NCI-H2171 (cell line): ENCODE measurements at places on chromosomes 16 and 17.

DNA sequence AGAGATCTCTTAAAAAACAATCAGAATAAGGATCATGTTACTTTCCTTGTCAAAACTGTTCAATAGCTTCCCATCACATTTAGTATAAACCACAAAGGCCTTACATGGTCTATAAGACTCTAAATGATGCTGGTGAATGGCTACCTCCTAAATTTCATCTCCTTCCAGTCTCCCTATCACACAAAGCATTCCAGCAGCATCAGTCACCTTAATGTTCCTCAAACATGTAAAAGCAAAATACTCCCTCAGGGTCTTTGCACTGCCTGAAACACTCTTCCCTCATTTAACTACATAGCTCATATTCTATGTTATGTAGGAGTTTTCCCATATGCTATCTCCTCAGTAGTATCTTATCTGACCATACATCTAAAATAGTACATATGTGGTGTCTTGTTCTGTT is 53.5 kb upstream of the INTS2 start:
- no peak for DNase-seq

GRCh38 chr16:12375046-12375740 is 398.7 kb downstream of the SNX29 start:
- DNase-seq = no peak

GRCh38 chr17:75390982-75391381 is 14.5 kb downstream of the GRB2 start:
- DNase-seq = no peak

DNA sequence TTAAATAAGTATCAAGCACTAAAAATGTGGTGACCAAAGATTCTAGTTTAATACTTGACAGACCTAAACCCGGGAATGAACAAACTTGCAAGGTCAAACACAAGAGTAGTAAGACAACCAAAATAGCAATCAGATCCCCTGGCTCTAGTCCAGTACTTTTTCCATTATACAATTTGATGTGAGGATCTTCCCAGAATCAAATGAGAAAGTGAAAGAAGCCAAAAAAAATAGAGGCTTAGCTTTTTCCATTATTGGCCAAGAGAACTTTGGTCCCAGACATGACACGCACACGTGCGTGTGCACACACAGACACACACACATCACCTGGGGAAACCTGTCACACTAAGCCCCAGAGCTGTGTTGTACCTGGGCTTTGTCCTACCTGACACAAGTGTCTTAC is 300.6 kb upstream of the CDH5 start:
- DNase-seq = no peak

DNA sequence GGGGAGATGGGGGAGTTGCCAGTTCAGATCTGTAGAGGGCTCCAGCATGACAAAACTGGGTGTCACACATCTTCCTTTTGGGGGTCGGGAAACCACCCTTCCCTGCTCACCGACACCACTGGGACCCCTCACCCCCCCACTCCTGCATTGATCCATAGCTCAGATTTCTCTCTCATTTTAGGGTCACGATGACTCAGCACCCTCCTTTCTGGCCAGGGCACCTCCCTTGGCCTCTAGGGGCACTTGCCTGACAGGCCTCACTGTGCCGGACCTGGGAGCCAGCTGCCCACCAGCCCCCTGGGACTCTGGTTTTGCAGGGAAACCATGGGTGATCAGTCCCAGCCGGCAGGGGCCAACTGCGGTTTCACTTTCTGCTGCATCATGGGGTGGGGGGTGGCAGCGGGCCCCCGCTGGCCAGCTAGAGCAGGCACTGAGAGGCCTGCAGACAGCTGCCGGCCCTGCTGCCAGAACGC is 239.4 kb downstream of the MRTFB start:
- no peak for DNase-seq

GRCh38 chr17:50266384-50267073 is 7.7 kb upstream of the TMEM92 start:
- no peak for DNase-seq

- no peak for DNase-seq
Measured at GRCh38 chr17:45261577-45262515, at the start of gene SPATA32. TSS of gene SPATA32 (minus strand) at chr17:45262094. CDS start at chr17:45262016, 78 bp downstream.

DNA sequence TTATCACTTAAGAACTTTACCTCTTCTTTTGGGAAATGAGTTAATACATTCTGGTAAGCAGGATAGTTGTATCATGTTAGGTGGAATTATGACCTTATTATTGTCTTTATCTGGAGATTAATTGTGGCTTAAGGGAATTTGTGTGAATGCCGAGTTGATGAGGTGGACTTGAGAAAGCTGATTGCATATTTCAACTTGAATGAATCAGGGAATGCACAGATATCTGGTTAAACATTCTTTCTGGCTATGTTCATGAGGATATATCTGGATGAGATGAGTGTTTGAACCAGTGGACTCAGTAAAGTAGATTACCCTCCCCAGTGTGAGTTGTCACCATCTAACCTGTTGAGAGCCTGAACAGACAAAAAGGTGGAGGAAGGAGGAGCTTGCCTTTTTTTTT is 326.1 kb upstream of the GOT2 start:
- DNase-seq = no peak

- no peak for DNase-seq
Measured at GRCh38 chr16:81486540-81487061, 42.0 kb downstream of the CMIP start.

DNA sequence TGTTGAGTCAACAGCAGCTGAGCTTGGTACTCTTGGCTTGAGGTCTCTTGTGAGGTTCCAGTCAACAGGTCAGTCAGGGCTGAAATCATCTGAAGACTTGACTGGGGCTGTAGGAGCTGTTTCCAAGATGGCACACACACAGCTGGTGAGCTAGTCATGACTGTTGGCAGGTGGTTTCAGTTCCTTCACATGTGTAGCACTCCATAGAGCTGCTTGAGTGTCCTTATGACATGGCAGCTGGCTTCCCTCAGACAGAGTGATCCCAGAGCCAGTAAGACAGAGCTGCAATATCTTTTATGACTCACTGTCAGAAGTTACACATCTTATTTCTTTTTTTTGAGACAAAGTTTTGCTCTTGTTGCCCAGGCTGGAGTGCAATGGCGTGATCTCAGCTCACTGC is 19.5 kb upstream of the GAS7 start:
- DNase-seq = no peak

GRCh38 chr17:77893144-77894044 is 65.1 kb upstream of the TNRC6C start:
- no peak for DNase-seq

DNA sequence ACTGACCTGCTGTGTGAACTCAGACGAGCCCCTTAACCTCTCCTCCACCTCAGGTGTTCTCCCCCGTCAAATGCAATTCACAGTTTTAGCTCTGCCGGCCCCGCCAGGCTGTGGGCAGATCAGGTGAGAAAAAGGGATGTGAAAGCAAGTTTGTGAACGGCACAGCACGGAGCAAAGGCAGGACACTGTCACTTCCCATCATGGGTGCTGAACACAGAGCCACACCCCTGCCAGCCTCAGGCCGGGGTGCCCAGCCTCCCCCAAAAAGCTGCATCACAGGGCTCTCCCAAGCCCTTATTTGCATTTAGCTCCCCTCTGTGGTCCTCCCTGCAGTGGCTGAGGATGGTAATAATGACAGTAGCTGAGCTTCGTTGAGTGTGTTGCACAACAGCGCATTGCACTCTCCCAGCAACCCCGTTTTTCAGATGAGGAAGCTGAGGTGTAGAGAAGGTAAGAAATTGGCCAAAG is 88.8 kb upstream of the TNRC6C start:
- no peak for DNase-seq

DNA sequence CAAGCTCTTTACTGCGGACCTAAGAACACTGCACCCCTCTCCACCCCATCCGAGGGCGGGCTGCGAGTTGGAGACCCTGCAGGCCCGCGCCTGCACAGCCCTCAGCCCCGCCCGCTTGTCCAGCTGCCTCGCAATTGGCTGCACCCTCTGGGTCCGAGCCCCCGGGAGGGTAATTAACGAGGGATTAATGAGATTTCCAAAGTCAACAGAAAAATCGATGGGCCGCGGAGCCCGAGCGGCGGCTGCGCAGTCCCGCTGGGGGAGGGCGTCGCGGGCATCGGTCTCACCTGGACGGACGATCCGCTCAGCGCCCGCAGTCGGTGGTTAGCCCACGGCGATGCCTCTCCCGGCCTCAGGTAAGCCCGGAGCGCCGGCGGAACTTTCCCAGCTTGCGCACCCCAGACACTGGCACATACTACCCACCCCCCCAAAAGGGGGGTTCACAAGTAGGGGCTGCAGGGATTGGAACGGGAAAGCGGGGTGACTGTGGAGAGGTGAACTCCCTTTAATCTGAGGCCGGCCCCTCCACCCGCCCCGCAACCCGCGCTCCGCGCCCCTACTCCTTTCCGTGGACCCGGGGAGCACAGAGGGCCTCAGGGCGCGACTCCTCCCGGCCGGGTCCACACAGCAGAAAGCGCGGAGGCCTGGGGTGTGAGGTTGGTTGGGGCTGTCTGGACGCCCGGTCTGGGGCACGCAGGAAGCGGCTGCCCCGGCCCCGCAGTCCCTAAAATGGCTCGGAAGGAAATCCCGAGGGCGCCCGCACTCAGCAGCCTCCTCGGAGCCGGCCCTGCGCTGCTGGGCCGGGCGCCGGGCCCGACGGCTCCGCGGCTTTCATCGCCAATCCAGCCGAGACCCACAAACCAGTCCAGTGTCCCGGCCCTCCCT is at the start of gene OTOP3:
Gene OTOP3 (plus strand): TSS at position 314 of the 885 bp plus-strand sequence. CDS start 24 bp downstream, at position 338.
- no peak for DNase-seq

DNA sequence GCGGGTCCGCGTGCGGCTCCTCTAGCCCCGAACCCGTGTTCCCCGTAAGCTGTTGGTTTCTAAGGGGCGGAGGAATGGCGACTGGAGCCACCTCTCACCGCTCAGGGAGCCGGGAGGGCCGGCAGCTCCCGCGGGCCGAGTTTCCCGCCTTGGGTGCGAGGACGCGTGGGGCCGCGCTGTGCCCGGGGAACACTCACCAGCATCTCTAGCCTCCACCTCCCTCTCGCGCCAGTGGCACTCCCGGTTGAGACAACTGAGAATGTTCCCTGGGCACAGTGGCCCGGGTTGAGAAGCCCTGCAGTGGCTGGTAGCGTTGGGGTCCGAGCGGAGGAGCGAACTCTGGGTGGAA is 560 bp downstream of the TELO2 start:
- DNase-seq = no peak

- no peak for DNase-seq
Measured at GRCh38 chr17:21174186-21174585, 39.8 kb downstream of the TMEM11 start.
